GM23338 (cell line): ENCODE measurements at places on chromosomes 2 and 18. TPM values are rescaled to one million over a fixed set of nuclear protein-coding genes. Genes with fewer than 3 reads are reported as not detected.

The SLC25A12 gene
- total RNA-seq: 10.7 and 14.8 TPM in 2 replicates

The RAX gene
- total RNA-seq: 0.03 and 0.08 TPM in 2 replicates

The ANKMY1 gene
- total RNA-seq: 8.9 and 9.0 TPM in 2 replicates

The RNU2-63P gene
- total RNA-seq: not detected in 2 replicates

The ITPRIPL1 gene
- 9.3 and 14.0 TPM in 2 replicates for total RNA-seq

The TRIM43 gene
- total RNA-seq: 0.23 and 0.59 TPM in 2 replicates

The APOB gene
- 0.56 and 0.62 TPM in 2 replicates for total RNA-seq

The CYTIP gene
- not detected in 2 replicates for total RNA-seq

The FECH gene
- total RNA-seq: 23.5 and 35.5 TPM in 2 replicates

The NYAP2 gene
- total RNA-seq: not detected in 2 replicates

The SKA1 gene
- 25.1 and 25.7 TPM in 2 replicates for total RNA-seq

The KCNJ3 gene
- 0.28 and 0.74 TPM in 2 replicates for total RNA-seq

The SIX2 gene
- total RNA-seq: 0.31 and 0.87 TPM in 2 replicates

The SALL3 gene
- total RNA-seq: 29.0 and 39.8 TPM in 2 replicates
